Stimulated activated CD4-positive, alpha-beta T cell treated with anti-CD3 and anti-CD28 coated beads, Interleukin-2, amount 100 ng/mL, for 48 hours (primary cell): ENCODE measurements at places on chromosomes 5 and 9.

GRCh38 chr9:83933790-83934189 is 12.6 kb upstream of the KIF27 start:
- DNase-seq, result no peak

DNA sequence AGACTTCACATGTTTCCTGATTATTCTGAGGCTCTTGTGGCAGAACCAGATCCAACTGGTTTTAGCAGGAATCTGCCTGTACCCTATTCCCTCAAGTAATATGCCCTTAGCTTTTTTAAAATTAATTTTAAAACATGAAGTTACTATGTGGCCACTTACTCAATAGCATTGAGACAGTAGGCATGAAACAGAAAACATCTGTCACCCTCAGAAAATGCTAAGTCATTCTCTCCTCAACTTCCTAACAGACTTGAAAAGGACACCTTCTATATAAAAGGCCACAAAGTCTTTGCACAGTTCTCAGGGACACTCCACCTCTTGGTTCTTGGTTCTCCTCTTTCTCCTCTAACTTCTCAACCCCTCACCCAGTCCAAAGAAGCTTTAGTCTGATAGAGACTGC is 277.8 kb downstream of the RAB3C start:
- DNase-seq, result no peak

GRCh38 chr5:124960266-124960665 is 213.8 kb upstream of the ZNF608 start:
- DNase-seq, result no peak

DNA sequence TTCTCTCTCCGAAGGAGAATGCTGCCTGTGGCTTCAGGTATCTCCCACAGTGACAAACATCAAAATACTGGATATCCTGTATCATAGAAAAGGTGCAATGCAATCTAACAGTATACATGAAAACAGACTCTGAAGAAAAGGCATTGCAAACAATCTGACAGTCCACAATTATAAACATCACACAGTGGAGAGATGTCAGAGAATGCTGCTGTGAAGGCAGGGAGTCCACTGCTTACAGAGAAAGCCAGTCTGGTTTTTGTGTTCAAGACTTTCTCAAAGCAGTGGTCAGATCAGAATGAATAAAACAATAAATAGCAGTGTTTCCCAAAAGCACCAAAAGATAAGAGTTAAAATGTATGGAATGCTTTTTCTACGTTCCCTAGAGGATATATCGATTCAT is 28.7 kb downstream of the TTC23L start:
- DNase-seq, result no peak
